Heart right ventricle (tissue), 16 donors: ENCODE measurements at places on chromosomes 13 and 19. TPM values are rescaled to one million over a fixed set of nuclear protein-coding genes. Genes with fewer than 3 reads are reported as not detected.

- peak; percentile 35 for DNase-seq
These were observed 629 bp upstream of the FGF9 start for GRCh38 chr13:21670006-21670882.

The TEKTIP1 gene
- total RNA-seq, result 0.38 TPM

The ZNF66 gene
- total RNA-seq, result 0.49 TPM

The ZNF414 gene
- 18.6 TPM for total RNA-seq
